Stimulated activated CD4-positive, alpha-beta T cell treated with anti-CD3 and anti-CD28 coated beads, Interleukin-1b, Interleukin-23, amount 100 ng/mL, for 24 hours (primary cell): ENCODE measurements at places on chromosomes 1 and 21.

GRCh38 chr1:162029157-162029556 is 5.5 kb upstream of the OLFML2B start:
- no peak for DNase-seq

DNA sequence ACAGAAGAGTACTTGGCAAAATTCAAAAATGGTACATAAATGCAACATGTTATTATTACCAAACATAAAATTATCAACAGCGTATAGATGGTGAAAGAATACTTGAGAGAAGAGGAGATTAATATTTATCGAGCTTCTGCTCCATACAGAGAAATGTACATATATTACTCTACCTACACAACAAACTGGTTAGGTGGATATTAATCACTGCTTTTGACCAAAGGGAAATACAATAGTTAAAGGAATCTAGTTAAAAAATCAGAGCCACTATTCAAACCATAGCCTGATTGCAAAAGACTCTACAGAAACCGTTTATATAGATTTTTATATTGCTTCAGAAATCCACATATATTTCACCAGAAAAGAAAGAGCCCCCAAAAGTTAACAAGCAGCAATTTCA is 379.3 kb upstream of the PRMT6 start:
- no peak for DNase-seq

GRCh38 chr1:167656657-167657056 is 26.6 kb downstream of the RCSD1 start:
- DNase-seq: no peak

DNA sequence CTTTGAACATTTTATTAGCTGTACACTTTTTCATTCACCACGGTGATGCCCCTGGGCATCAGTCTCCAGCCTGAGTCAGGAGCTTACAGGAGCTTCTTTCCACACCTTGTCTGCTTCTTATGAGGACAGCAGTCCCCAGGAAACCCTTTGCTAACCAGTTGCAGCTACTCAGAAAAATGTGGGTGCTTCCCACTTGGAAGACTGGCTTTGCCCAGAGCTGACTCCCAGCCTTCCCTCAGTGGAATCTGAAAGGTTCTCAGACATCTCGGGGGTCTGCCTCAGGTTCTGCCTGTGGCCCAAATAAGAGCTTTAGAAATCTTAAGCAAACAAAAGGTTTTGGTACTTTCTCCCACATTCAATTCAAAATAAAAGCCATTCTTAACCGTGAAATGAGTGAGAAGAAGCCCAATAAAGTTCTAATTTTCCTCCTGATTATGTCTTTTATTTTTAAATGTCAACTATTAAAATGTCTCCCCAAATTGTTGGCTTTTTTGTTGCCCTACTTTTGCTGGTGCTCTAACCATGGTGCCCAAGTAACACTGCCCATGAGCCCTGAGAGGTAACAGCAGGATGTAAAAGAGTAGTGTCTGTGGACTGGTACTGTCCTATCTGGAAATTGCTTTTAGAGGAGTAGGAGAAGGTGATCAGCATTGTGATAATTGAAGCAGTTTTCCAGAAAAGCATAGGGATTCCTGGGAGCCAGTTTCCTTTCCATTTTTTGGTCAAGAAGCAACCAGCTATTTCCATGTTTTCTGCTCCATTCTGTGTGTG is 5.6 kb downstream of the C1orf53 start:
- no peak for DNase-seq

GRCh38 chr1:23704834-23705495 is 13.4 kb downstream of the RPL11 start:
- DNase-seq: no peak

DNA sequence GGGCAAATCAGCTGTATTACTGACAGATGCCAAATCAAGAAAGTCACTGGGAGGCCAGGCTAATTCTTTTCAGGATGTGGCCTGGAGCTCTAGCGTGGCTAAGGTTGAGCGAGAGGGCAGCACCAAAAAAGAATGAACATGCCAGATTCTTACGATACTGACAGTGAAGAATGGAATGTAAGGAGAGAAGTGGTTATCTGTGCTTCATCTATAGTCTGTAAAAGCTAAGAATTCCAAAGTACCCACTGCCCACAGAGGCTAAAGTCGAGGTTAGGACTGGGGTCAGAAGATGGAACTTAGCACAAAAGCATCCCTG is 32.7 kb downstream of the TFAP2E start:
- no peak for DNase-seq

GRCh38 chr1:43373066-43373940 is 5.5 kb upstream of the ELOVL1 start:
- DNase-seq: no peak

- no peak for DNase-seq
Observed at GRCh38 chr1:4147509-4147908, 247.4 kb upstream of the C1orf174 start.

- DNase-seq: no peak
Observed at GRCh38 chr1:21552715-21553114, 43.5 kb downstream of the ALPL start.

DNA sequence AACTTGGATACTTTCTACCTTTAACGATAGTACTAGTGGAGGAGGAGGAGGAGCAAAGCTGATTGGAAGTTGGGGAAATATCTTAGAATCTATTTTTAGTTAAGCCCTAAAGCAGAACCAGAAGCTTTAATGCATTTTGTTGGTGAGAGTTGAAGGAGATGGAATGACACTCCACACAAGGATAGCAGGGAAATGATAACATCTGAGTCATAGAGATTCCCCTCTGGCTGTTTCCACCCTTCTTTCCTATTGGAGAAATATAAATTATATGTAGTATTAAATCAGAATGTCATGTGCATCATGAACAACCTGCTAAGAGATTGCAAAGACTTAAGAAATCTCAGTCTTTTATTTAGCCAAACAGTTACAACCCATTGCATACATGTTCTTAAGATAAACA is 1357.7 kb downstream of the NCAM2 start:
- no peak for DNase-seq

DNA sequence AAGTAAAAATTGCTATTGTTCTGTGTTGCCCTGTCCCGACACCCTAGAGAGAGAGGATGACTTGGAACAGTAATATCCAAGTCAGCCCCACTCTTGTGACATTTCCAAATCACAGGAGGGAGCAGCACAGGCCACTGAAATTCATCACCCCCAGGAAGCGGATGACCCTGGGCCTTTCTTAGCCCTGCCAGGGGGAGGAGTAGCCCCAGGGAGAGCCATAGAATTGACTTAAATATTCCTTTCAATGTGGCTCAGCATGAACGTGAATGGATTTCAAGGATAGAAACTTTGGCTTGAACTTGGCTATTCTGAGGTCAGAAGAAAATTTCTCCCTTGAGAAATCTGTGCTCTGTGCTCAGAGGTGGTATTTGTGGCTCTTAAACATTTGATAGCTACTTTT is 80.6 kb downstream of the CENPF start:
- DNase-seq: no peak

DNA sequence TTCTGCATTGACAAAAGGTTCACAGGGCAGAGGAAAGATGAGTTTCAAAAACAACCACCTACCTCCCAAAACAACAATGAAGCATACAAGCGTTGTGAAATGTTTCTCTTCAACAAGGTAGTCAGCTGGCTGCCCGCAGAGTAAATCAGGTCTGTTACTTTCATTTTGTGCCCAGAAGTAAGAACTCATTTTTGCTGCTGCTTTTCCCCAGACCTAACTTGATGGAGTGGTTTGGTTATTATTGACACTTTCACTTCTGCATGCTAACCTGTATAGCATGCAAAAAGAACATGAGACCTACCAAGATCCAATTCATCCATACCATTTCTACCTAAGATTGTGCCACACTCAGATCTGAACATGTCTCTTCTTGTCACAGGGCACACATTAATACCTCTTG is 1.3 kb downstream of the SLC9C2 start:
- no peak for DNase-seq

DNA sequence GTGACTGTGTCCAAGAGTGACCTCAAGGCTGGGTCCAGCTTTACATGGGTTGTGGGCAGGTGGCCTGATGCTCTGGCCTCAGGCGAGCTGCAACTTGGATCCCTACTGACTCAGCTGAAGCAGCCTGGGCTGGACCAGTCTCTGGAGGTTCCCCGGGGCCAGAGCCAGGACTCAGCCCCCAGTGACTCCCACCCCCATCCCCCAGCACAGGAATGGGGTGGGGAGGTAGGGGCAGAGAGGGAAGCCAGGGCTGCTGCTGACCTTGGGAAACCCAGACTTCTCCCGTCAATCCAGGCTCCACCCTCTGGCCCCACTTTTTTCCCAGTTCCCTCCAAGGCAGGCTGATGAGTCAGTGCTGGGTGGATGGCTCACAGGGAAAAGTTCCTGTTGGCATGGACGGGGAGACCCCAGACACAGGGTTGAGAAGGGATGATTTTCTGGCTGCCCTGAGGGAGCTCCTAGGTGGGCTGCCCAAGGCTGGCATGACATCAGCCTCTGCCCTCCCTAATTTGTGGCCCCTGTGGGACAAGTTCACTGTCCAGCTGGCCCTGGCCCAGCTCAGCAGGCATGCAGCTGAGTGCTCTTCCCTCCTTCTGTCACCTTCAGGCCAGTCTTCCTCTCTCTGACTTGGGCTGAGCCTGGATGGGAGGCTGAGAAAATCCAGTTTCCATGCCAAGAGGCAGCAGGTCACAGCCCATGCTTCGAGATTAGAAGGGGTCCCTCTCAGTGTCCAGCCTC is 2.2 kb downstream of the ZC3H12A start:
- no peak for DNase-seq

DNA sequence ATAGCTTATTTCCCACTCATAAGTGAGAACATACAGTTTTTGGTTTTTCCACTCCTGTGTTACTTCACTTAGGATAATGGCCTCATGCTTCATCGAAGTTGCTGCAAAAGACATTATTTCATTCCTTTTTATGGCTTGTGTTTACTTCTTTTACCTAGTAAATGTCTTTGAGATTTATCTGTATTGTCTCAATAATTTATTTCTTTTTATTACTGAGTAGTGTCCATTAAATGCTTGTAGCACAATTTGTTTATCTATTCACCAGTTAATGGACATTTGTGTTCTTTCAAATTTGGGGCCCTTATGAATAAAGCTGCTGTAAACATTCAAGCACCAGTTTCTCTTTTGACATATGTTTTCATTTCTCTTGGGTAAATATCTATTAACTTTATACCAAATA is 86.0 kb downstream of the UCHL5 start:
- DNase-seq: no peak
